ENCODE measurements at places on chromosomes 1 and 21.

GRCh38 chr1:12541274-12542137 is 76.5 kb downstream of the DHRS3 start:
- no peak overlapping the region for H3K4me3 ChIP-seq
- no peak for DNase-seq
- H3K36me3 ChIP-seq: peaks cover 17% of the 10 kb centered on the region
- peaks cover 7% of the 10 kb centered on the region for H3K27me3 ChIP-seq
- H3K4me1 ChIP-seq: no peaks in the 10 kb centered on the region
- no peak overlapping the region for H3K27ac ChIP-seq

- H3K4me3 ChIP-seq: no peak overlapping the region
- H3K36me3 ChIP-seq: peaks cover 50% of the 10 kb centered on the region
- H3K27me3 ChIP-seq: no peaks in the 10 kb centered on the region
- DNase-seq: no peak
- peaks cover 22% of the 10 kb centered on the region for H3K4me1 ChIP-seq
- H3K27ac ChIP-seq: no peak overlapping the region
Observed at GRCh38 chr1:1758692-1759455, 19.4 kb downstream of the NADK start.

GRCh38 chr1:205266611-205267305 is 39.0 kb downstream of the TMCC2 start:
- H3K4me3 ChIP-seq: no peak overlapping the region
- DNase-seq: no peak
- H3K27me3 ChIP-seq: peaks cover 8% of the 10 kb centered on the region
- peaks cover 4% of the 10 kb centered on the region for H3K36me3 ChIP-seq
- H3K4me1 ChIP-seq: peaks cover 14% of the 10 kb centered on the region

DNA sequence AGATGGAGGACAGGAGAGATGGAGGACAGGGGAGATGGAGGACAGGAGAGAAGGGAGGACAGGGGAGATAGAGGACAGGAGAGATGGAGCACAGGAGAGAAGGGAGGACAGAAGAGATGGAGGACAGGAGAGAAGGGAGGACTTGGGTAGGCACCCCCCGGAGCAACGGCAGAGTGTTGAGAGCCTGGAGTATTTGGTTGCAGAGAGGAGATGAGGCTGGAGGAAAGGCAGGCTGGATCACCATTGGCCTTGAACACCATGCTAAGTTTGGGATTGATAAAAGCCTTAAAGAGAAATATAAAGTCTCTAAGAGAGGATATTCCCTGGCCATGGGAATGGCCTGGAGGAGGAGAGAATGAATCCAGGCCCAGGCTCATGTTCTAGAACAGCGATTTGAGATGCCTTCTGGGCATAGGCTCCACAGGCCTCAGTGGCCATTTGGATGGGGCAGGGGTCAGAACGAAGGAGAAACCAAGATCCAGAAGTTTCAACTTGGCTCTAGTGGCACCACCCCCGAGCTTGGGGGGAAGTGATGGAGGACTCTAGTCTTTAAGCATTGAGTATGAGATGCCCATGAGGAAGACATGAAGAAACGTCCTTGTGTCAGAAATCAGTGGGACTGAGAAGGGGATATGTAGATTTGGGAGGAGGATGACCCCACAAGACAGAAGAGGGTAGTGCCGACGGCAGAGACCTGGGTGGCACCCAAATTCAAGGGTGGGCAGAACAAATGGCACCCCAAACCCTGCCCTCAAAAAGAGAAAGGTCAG is 47.9 kb upstream of the EDN2 start:
- DNase-seq: no peak
- H3K4me1 ChIP-seq: peaks cover 44% of the 10 kb centered on the region
- peaks cover 87% of the 10 kb centered on the region for H3K36me3 ChIP-seq
- H3K27ac ChIP-seq: no peak overlapping the region
- no peaks in the 10 kb centered on the region for H3K27me3 ChIP-seq
- no peak overlapping the region for H3K4me3 ChIP-seq

- peak; percentile 21 for DNase-seq
- no peaks in the 10 kb centered on the region for H3K36me3 ChIP-seq
- no peak overlapping the region for H3K4me3 ChIP-seq
- peak overlapping the region; percentile 22 for H3K27ac ChIP-seq
- H3K27me3 ChIP-seq: no peaks in the 10 kb centered on the region
Observed at GRCh38 chr1:41810446-41810845, 108.3 kb downstream of the HIVEP3 start.

- no peaks in the 10 kb centered on the region for H3K4me1 ChIP-seq
- no peak overlapping the region for H3K27ac ChIP-seq
- no peak for DNase-seq
- no peak overlapping the region for H3K4me3 ChIP-seq
Observed at GRCh38 chr1:17089506-17089905, 29.7 kb downstream of the PADI2 start.

GRCh38 chr1:98405581-98406074 is 255.9 kb upstream of the SNX7 start:
- no peak overlapping the region for H3K27ac ChIP-seq
- no peaks in the 10 kb centered on the region for H3K4me1 ChIP-seq
- H3K4me3 ChIP-seq: no peak overlapping the region
- H3K27me3 ChIP-seq: no peaks in the 10 kb centered on the region
- DNase-seq: no peak

GRCh38 chr1:232292239-232292638 is 337.7 kb downstream of the SIPA1L2 start:
- H3K4me1 ChIP-seq: no peaks in the 10 kb centered on the region
- no peak overlapping the region for H3K4me3 ChIP-seq
- no peak overlapping the region for H3K27ac ChIP-seq
- H3K36me3 ChIP-seq: no peaks in the 10 kb centered on the region
- no peaks in the 10 kb centered on the region for H3K27me3 ChIP-seq

- H3K27me3 ChIP-seq: no peaks in the 10 kb centered on the region
- H3K4me1 ChIP-seq: no peaks in the 10 kb centered on the region
- DNase-seq: no peak
- no peak overlapping the region for H3K4me3 ChIP-seq
- no peaks in the 10 kb centered on the region for H3K36me3 ChIP-seq
Observed at GRCh38 chr1:83064589-83065242, 934.2 kb downstream of the TTLL7 start.

DNA sequence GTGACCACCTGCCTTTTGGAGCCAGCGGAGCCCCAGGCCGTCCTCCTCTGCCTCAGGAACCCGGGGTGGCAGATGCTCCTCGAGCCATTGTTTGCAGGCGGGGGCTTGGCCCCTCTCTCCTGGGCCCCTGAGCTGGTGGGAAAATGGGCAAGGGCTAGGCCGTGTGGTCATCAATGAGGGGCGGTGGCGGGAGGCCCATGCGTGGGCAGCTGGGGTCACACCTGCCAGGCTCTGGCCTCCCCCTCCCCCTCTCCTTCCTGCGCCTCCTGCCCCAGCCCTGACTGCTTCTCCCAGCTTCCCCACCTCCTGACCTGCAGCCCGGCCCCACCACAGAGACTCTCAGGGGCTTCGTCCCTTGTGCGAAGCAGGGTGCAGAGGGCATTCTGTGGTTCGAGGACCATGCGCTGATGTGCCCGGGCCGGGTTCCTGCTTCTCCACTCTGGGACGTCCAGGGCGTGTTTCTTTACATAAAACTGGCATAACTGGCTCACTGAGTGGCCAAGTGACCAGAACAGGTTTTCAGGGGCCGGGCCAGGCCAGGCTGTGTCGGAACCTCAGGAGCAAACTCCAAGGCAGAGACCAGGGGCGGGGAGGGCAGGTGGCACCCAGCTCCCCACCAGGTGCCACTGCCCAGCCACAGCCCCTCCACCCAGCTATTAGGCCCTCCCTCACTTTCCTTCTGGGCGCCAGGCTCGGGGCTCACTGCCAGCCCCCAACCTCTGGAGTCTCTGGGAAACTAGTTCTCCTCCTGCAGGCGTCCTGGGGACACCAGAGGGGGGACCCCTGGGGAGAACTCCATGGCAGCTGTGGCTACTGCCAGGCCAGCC is 9.3 kb downstream of the SAMD11 start:
- H3K4me1 ChIP-seq: peaks cover 5% of the 10 kb centered on the region
- peaks cover 70% of the 10 kb centered on the region for H3K27me3 ChIP-seq
- H3K27ac ChIP-seq: no peak overlapping the region
- H3K4me3 ChIP-seq: no peak overlapping the region

DNA sequence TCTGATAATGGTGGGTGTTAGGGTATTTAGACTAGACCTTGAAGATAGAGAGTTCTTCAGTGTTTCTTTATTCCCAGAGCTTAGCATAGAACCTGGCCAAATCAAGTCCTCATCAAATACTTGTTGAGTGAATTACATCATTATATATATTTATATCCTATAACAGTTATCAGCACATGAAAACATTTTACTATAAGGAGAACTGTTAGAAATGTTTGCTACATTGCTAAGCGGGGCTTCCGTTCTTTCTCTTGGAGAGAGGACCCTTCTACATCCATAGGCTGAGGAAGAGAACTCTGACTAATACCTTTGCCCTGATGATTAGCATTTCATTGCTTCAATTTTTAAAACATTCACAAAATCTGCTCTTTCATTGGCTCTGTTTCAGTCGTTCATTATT is 66.5 kb upstream of the NBL1 start:
- H3K27me3 ChIP-seq: peaks cover 16% of the 10 kb centered on the region
- no peak overlapping the region for H3K4me3 ChIP-seq
- H3K36me3 ChIP-seq: no peaks in the 10 kb centered on the region

DNA sequence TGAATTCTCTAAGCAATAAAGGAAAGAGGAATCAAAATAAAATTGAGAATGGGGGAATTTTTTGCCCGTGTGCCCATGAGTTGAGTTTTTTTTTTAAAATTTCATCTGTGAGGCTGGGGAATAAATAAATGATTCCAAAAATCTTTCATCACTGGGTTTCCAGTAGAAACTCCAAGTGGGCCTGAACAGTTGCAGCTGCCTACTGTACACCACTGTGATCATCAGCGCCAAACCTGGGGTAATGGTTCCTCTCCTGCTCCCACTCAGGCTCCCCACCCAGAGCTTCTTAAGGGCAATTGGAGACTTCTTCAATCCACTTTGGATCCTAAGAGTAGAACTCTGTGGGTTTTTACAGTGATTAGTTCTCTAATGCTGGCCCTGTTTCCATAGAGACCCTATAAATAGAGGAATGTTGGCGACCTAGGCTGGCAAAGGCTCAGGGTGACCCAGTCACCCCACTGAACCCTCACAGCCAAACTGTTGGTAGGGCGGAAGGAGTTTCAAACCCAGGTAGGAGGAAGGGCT is 9.3 kb downstream of the TMCC2 start:
- DNase-seq: no peak
- peaks cover 45% of the 10 kb centered on the region for H3K4me1 ChIP-seq
- H3K27me3 ChIP-seq: no peaks in the 10 kb centered on the region
- no peaks in the 10 kb centered on the region for H3K36me3 ChIP-seq

DNA sequence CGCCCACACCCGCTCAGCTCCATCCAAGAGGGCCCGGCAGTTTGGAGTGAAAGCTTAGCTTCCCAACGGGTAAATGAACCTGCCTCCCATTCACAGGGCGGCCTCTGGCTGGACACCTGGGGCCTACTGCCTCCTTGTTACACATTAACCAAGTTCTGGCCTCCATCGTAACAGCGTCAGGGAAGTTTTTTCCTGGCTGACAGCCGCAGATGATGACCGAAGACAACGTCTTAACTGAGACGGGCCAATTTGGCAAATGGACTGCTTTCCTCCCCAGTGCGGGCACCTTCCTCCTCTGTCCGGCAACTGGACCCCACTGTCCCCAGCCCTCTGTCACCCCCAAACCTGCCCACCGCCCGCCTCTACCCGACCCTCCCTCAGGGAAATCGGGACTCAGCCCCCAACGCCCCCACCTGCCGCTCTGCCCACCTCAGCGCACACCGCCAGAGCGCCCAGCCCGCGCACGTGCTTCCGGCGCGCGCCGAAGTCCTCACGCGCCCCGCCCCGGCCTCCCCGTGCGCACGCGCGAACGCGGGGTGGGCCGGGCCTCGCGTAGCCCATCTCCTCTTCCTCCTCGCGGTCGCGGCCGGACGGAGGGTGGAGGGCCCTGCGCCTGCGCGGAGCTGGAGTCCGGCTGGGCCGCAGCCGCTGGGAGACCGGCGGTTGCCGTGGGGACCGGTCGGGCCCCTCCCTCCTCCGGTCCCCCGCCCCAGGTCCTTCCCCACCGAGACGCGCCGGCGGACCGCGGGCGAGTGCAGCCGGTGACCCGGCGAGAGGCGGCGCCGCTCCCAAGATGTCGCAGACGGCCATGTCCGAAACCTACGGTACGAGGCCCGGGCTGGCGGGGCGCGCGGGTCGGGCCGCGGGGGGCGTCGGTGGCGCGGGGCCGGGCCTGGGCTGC is at the start of gene RAB4A:
TSS of gene RAB4A (plus strand) at position 565 of the 901 bp plus-strand sequence. CDS start at position 794, 229 bp downstream.
- H3K27ac ChIP-seq: peak within 1 kb of the TSS; percentile 95
- H3K4me1 ChIP-seq: peaks cover 43% of the 10 kb centered on the region
- peaks cover 6% of the 10 kb centered on the region for H3K36me3 ChIP-seq
- H3K4me3 ChIP-seq: peak within 1 kb of the TSS; percentile 88
- H3K27me3 ChIP-seq: no peaks in the 10 kb centered on the region

- peak overlapping the region; percentile 44 for H3K27ac ChIP-seq
- no peak overlapping the region for H3K4me3 ChIP-seq
- H3K27me3 ChIP-seq: no peaks in the 10 kb centered on the region
- peak; percentile 23 for DNase-seq
Observed at GRCh38 chr21:34807146-34807880, 138.5 kb downstream of the CLIC6 start.

DNA sequence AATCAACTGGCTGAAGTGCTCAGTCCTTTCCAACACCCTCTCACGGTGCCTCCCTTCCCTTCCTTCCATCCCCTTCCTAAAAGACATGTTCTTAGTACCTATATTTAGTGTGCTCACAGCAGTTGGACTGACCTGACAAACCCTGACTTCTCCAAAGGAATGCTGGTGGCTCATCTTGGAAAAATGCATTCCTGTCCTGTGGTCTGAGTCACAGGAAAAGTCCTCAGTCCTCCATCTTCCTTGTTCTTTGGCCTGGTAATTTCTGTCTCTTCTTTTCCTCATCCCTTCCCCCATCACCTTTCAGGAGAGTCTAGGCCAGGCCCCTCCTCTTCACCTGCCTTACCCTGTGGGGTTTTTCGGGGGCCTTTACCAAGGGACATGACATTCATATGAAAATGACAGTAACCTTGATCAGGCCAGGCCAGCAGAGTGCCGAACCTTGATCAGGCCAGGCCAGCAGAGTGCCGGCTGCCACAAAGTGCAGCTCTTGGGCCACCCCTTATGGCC is 7.2 kb downstream of the ATP1B1 start:
- DNase-seq: no peak
- peaks cover 28% of the 10 kb centered on the region for H3K4me1 ChIP-seq
- no peak overlapping the region for H3K4me3 ChIP-seq
- peaks cover 4% of the 10 kb centered on the region for H3K36me3 ChIP-seq
- peaks cover 21% of the 10 kb centered on the region for H3K27me3 ChIP-seq

- no peak overlapping the region for H3K27ac ChIP-seq
- no peaks in the 10 kb centered on the region for H3K4me1 ChIP-seq
- DNase-seq: no peak
Observed at GRCh38 chr1:117179471-117179870, 31.3 kb downstream of the VTCN1 start.

GRCh38 chr1:38498686-38499085 is 360.9 kb downstream of the RRAGC start:
- peaks cover 14% of the 10 kb centered on the region for H3K27me3 ChIP-seq
- H3K4me3 ChIP-seq: peak overlapping the region; percentile 42
- peaks cover 17% of the 10 kb centered on the region for H3K4me1 ChIP-seq
- no peak for DNase-seq
- no peak overlapping the region for H3K27ac ChIP-seq
- H3K36me3 ChIP-seq: no peaks in the 10 kb centered on the region

GRCh38 chr1:28811766-28812668 is at the start of gene OPRD1:
TSS of gene OPRD1 (plus strand) at chr1:28812170. CDS start at chr1:28812384, 214 bp downstream.
- H3K4me3 ChIP-seq: no peak within 1 kb of the TSS
- H3K27me3 ChIP-seq: peaks cover 67% of the 10 kb centered on the region
- DNase-seq: no peak

Measured in stimulated activated naive B cell treated with anti-CD40 and anti-IgM and Interleukin-4, amounts not matched to agents 10 μg/mL and 1 μg/mL and 100 μg/mL, for 72 hours (primary cell).